Activated T-helper 1 cell treated with anti-CD3 and anti-CD28 coated beads, Interleukin-12 subunit alpha, Interleukin-12 subunit beta, Interleukin-2, Interleukin-4 antibody, amounts not matched to agents 30 ng/mL and 10 ng/mL and 1 ng/mL, durations not matched to agents 14 hours and 24 hours and 36 hours (primary cell): ENCODE measurements at places on chromosomes 12 and 14. TPM values are rescaled to one million over a fixed set of nuclear protein-coding genes. Genes with fewer than 3 reads are reported as not detected.

The SERPINA3 gene
- not detected in 2 replicates for total RNA-seq

The PZP gene
- total RNA-seq: not detected in 2 replicates

The JPH4 gene
- 0.05 TPM in 1 of 2 replicates, not detected in the other for total RNA-seq

The MIPOL1 gene
- total RNA-seq: not detected in 2 replicates

The CLEC2A gene
- total RNA-seq: not detected in 2 replicates

The DTX1 gene
- 0.29 TPM in 2 replicates for total RNA-seq

The PRB2 gene
- total RNA-seq: not detected in 2 replicates

- no peaks in the 10 kb centered on the region for H3K36me3 ChIP-seq
- peaks cover 3% of the 10 kb centered on the region for H3K27me3 ChIP-seq
- no peak overlapping the region for H3K27ac ChIP-seq
- H3K4me3 ChIP-seq: no peak overlapping the region
- DNase-seq: no peak
- no peaks in the 10 kb centered on the region for H3K4me1 ChIP-seq
Observed at GRCh38 chr14:88546621-88547385, 8.0 kb downstream of the PTPN21 start.

- H3K36me3 ChIP-seq: peaks cover 6% of the 10 kb centered on the region
- H3K4me3 ChIP-seq: no peak overlapping the region
- no peak overlapping the region for H3K27ac ChIP-seq
- no peak for DNase-seq
Observed at GRCh38 chr14:74195623-74196022, 43.6 kb upstream of the VSX2 start.

GRCh38 chr12:115023279-115024265 is 339.6 kb upstream of the TBX3 start:
- no peaks in the 10 kb centered on the region for H3K36me3 ChIP-seq
- no peak overlapping the region for H3K27ac ChIP-seq
- no peak overlapping the region for H3K4me3 ChIP-seq

DNA sequence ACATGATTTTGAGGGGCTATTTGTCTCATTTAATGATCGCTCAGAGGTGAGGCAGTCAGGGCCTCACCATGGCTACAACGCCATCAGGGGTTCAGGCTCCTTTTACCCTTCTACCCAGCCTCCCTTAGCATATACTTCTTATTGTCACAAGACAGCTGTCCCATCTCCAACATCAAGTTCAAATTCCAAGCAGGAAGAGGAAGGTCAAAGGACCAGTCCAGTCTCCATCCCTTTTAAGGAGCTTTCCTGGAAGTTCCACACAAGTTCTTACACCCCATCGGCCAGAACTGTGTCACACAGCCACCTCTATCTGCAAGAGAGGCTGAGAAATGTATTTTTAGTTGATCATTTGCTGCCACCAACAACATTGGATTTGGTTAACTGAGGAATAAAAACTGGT is 8.3 kb upstream of the TMEM106C start:
- peaks cover 16% of the 10 kb centered on the region for H3K27me3 ChIP-seq
- no peak for DNase-seq
- peaks cover 12% of the 10 kb centered on the region for H3K4me1 ChIP-seq

GRCh38 chr12:31471051-31471450 is 119.9 kb downstream of the DENND5B start:
- DNase-seq: no peak
- no peak overlapping the region for H3K27ac ChIP-seq
- peaks cover 3% of the 10 kb centered on the region for H3K27me3 ChIP-seq

- H3K36me3 ChIP-seq: peaks cover 1% of the 10 kb centered on the region
- H3K27me3 ChIP-seq: peaks cover 6% of the 10 kb centered on the region
- no peak overlapping the region for H3K4me3 ChIP-seq
- H3K27ac ChIP-seq: no peak overlapping the region
Observed at GRCh38 chr14:68580671-68581070, 212.2 kb downstream of the ZFP36L1 start.

DNA sequence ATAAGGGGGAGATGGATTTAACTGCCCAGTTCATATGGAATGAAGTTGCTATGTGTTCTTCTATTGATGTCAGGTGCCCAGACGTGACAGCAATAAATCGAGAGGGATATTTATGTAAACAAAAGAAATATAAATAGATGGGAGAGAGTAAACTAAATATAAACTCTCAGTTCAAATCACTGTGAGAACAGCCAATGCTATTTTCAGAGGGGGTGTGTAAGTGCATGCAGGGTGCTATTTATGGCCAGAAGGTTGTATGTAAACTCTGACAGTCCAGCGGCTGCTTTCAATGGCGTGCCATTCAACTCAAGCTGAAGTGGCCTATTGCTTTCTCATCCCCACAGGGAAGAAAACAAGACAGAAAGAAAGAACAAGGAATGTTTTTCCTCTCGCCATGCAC is 127.2 kb downstream of the KCNA5 start:
- no peak overlapping the region for H3K4me3 ChIP-seq
- no peaks in the 10 kb centered on the region for H3K36me3 ChIP-seq
- H3K27ac ChIP-seq: no peak overlapping the region
- H3K27me3 ChIP-seq: peaks cover 8% of the 10 kb centered on the region
- no peak for DNase-seq
- H3K4me1 ChIP-seq: no peaks in the 10 kb centered on the region

DNA sequence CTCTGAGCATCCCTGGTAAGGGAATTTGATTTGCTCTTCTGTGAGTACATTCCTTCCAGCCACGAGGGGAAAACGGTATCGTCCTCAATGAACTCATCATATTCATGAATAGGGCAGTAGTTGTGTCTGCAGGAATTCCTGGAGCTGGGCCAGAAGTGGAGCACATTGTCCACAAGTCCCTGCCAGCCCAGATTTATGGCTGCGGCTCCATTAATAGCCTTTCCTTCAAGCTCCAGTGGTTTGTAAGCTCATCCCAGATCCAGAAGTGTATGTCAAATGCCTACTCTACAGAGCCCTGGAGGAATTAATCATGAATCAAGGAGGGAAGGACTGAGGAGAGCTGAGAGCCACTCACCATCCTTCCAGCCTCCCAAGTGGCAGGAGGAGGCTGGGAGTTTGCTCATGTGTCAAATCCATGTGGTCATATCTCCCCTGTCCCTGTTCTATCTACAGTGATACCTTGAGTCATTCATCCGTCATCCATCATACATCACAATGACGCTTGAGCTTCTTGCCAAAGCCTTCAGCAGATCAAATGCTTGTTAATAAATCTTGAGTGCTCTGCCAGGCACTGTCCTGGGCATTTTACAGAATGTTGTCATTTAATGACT is 65.5 kb downstream of the SVOP start:
- no peak overlapping the region for H3K27ac ChIP-seq
- DNase-seq: no peak
- H3K36me3 ChIP-seq: no peaks in the 10 kb centered on the region
- H3K27me3 ChIP-seq: peaks cover 7% of the 10 kb centered on the region

- no peaks in the 10 kb centered on the region for H3K4me1 ChIP-seq
- H3K36me3 ChIP-seq: no peaks in the 10 kb centered on the region
- no peak overlapping the region for H3K27ac ChIP-seq
- H3K27me3 ChIP-seq: no peaks in the 10 kb centered on the region
Observed at GRCh38 chr14:34700622-34701130, 13.7 kb downstream of the CFL2 start.

DNA sequence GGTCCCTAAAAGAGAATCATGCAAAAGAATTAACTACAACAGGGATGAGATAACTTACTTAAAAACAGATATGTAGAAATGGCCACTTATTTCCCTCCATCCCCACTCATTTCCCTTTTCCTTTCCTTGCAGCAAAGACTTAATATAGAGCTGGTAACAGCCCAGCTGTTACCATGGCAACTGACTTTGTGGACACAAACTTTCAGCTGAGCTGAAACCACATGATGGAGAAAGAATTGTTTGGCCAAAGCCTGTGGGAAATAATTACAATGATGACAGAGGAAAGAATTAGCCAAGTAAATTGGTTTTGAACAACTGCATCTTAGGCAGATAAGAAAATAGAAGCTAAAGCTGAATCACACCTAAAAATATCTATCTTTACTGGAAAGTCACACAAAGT is 364.9 kb downstream of the GALC start:
- no peaks in the 10 kb centered on the region for H3K4me1 ChIP-seq
- no peak overlapping the region for H3K4me3 ChIP-seq
- no peak overlapping the region for H3K27ac ChIP-seq
- DNase-seq: no peak

- H3K27me3 ChIP-seq: no peaks in the 10 kb centered on the region
- peaks cover 65% of the 10 kb centered on the region for H3K4me1 ChIP-seq
- peak overlapping the region; percentile 48 for H3K4me3 ChIP-seq
- H3K27ac ChIP-seq: peak overlapping the region; percentile 94
- H3K36me3 ChIP-seq: peaks cover 69% of the 10 kb centered on the region
Observed at GRCh38 chr14:91311284-91311662, 66.8 kb upstream of the GPR68 start.

- no peaks in the 10 kb centered on the region for H3K27me3 ChIP-seq
- no peak for DNase-seq
- peaks cover 15% of the 10 kb centered on the region for H3K36me3 ChIP-seq
- H3K27ac ChIP-seq: no peak overlapping the region
- no peaks in the 10 kb centered on the region for H3K4me1 ChIP-seq
- H3K4me3 ChIP-seq: no peak overlapping the region
Observed at GRCh38 chr12:95300286-95300685, 82.7 kb downstream of the VEZT start.

DNA sequence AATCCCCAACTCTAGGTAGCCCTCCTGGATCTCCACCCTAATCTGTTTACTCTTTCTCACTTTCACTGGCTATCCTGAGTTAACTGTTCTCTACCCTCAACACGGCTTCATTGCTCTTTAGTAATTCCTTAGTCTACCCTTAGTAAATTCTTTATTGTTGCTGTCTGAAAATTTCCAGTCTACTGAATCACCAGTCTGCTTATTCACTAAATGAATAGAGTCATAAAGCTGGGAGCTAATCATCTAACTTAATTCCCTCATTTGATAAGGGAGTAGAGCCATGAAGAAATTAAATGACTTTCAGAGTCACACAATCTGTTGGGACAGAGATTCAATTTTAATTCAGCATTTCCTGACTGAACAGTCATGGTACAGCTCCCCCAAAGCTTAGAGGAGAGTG is 36.5 kb downstream of the YEATS4 start:
- DNase-seq: no peak
- H3K27me3 ChIP-seq: no peaks in the 10 kb centered on the region
- H3K4me3 ChIP-seq: no peak overlapping the region
- H3K4me1 ChIP-seq: no peaks in the 10 kb centered on the region
- H3K27ac ChIP-seq: no peak overlapping the region

DNA sequence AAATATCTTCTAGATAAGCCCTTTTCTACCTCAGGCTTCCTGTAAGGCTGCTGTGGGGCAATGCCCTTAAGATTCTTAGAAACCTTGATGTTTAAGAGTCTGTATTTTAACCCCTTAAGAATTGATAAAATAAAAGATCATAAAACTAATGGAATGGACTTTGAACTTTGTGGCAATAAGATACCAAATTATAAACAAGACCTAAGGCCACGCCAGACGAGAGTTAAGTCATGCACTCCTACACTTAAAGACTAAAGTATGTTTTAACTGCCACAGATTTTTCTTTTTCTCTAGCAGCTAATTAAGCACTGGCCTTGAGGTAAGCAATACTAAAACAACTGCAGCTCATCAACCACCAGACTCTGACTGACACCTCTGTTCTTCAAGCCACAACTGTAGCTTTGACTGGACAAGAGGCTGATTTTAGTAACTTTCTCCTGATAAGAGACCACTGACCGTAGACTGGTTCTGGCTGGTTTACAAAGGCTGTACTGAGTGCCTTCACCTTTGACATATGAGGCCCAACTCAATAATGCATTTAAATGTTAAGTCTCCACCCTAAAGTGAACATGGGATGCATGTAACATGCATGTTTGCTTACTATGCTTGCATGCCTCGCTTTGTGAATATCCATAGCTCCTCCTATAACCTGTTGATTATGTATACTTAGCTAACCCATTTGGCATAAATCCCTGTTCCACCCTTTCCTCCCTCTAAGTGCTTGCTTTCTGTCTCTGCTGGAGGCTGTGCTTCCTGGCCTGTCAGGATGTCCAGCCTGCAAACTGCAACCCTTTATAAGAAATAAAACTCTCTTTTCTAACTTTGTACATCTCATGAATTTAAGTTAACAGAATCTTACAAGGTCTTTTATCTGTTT is 71.9 kb downstream of the KLHL28 start:
- H3K27me3 ChIP-seq: no peaks in the 10 kb centered on the region
- H3K27ac ChIP-seq: no peak overlapping the region
- H3K4me1 ChIP-seq: peaks cover 12% of the 10 kb centered on the region

GRCh38 chr14:59272633-59273032 is 84.2 kb downstream of the DAAM1 start:
- H3K4me1 ChIP-seq: peaks cover 25% of the 10 kb centered on the region
- peaks cover 4% of the 10 kb centered on the region for H3K36me3 ChIP-seq
- DNase-seq: no peak
- no peak overlapping the region for H3K27ac ChIP-seq
- H3K4me3 ChIP-seq: no peak overlapping the region

- H3K27ac ChIP-seq: no peak overlapping the region
- H3K27me3 ChIP-seq: peaks cover 3% of the 10 kb centered on the region
- H3K36me3 ChIP-seq: no peaks in the 10 kb centered on the region
- H3K4me3 ChIP-seq: no peak overlapping the region
- no peak for DNase-seq
Observed at GRCh38 chr12:85866986-85867776, 6.9 kb upstream of the NTS start.

DNA sequence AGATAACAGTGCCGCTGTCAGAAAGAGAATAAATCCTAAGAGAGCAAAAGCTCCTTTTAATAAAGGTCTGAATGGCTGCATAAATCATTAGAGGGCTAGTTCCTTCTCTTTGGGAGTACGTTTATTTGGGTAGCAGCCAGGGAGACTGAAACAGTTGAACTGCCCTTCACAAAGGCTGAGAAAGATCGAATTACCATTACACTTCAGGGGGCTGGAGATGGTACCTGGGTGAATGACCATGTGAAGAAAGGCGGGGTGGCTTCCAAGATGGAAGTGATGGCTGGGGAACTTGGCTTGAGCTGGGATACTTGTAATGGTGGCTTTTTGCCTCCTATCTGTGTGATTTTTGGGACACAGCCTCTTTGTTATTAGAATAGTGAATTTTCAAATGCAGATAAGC is 1.7 kb upstream of the FGD4 start:
- H3K4me3 ChIP-seq: peak overlapping the region; percentile 17
- peaks cover 29% of the 10 kb centered on the region for H3K27me3 ChIP-seq
- no peak overlapping the region for H3K27ac ChIP-seq
- peaks cover 13% of the 10 kb centered on the region for H3K4me1 ChIP-seq
- H3K36me3 ChIP-seq: peaks cover 2% of the 10 kb centered on the region

- no peak overlapping the region for H3K4me3 ChIP-seq
- DNase-seq: no peak
- no peaks in the 10 kb centered on the region for H3K4me1 ChIP-seq
Observed at GRCh38 chr14:49250109-49250508, 336.1 kb downstream of the RPS29 start.

DNA sequence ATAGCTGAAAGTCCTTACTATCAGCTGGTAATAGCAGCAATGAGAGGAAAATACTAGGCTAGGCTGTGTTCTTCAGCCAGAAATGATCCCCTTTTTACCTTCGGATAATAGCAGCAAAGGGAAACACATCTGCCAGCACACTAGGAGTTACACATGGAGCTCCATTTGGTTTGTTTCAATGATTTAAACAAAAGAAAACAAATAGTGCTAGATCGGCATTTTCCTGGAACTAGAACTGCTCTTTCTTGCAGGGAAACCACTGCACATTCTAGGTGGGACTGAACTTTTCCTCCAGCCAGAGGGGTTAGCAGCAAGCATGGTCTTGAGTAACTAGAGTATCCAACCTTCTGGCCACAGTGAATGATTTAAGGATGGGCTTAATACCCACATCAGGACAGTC is 117.6 kb downstream of the PDE6H start:
- no peaks in the 10 kb centered on the region for H3K4me1 ChIP-seq
- no peaks in the 10 kb centered on the region for H3K27me3 ChIP-seq
- no peak overlapping the region for H3K27ac ChIP-seq
- no peak for DNase-seq
